ENCODE measurements at places on chromosomes 2 and 18.
A peak's percentile ranks its signal among the peaks of the same experiment; 100 is the strongest.

DNA sequence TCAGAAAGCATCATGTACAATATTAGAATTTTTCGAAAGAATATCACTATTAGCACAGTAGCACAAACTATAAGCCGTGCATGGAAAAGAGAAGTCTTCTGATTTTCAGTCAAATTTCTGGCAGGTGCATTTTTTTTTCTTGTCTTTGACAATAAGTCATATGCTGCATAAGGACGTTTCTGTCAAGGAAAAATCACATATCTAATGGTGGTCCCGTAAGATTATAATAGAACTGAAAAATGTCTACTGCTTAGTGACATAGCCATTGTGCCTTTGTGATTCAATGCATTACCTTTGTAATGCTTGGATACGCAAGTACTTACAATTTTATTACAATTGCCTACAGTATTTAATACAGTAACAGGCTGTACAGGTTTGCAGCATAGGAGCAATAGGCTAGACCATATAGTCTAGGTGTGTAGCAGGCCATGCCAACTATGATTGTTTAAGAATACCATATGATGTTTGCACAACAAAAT, 329.3 kb downstream of the LRRTM4 start:
- no peaks in the 10 kb centered on the region for H3K4me1 ChIP-seq
- no peak overlapping the region for H3K27ac ChIP-seq
- DNase-seq = no peak

DNA sequence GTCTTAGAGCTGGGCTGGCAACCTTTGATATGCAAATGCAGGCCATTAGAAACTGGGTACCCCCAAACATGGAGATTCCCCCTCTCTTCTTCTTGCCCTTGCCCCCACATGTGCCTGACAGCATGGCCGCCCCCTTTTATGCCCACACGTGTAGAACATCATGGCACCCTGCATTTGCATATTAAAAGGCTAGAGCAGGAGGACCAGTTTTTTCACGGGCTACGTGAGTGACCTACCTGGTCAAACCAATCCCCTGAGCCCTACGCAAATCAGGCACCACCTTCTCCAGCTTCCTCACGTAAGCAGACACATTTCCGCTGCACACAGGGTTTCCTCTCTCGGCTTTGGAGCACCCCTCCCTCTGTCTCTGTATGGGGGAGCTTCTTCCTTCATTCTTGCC, 110.9 kb upstream of the COPS8 start:
- no peak for DNase-seq
- H3K36me3 ChIP-seq = no peaks in the 10 kb centered on the region
- no peak overlapping the region for H3K27ac ChIP-seq

GRCh38 chr2:6826081-6826913, 39.4 kb downstream of the CMPK2 start:
- H3K4me3 ChIP-seq = no peak overlapping the region
- peaks cover 5% of the 10 kb centered on the region for H3K27me3 ChIP-seq
- DNase-seq = peak; percentile 53
- H3K36me3 ChIP-seq = no peaks in the 10 kb centered on the region
- H3K27ac ChIP-seq = no peak overlapping the region

GRCh38 chr2:100247256-100248043, 74.9 kb downstream of the LONRF2 start:
- no peaks in the 10 kb centered on the region for H3K4me1 ChIP-seq
- peaks cover 95% of the 10 kb centered on the region for H3K27me3 ChIP-seq
- no peak overlapping the region for H3K4me3 ChIP-seq

GRCh38 chr2:63840081-63840784, 1.5 kb upstream of the UGP2 start:
- peak overlapping the region; percentile 90 for H3K4me3 ChIP-seq
- H3K27ac ChIP-seq = peak overlapping the region; percentile 85
- peaks cover 36% of the 10 kb centered on the region for H3K4me1 ChIP-seq
- no peak for DNase-seq

All from PC-9 (cell line).